ENCODE measurements at places on chromosomes 3 and 15.

- DNase-seq, result no peak
Observed at GRCh38 chr15:31225356-31225955, 101.2 kb upstream of the KLF13 start.

DNA sequence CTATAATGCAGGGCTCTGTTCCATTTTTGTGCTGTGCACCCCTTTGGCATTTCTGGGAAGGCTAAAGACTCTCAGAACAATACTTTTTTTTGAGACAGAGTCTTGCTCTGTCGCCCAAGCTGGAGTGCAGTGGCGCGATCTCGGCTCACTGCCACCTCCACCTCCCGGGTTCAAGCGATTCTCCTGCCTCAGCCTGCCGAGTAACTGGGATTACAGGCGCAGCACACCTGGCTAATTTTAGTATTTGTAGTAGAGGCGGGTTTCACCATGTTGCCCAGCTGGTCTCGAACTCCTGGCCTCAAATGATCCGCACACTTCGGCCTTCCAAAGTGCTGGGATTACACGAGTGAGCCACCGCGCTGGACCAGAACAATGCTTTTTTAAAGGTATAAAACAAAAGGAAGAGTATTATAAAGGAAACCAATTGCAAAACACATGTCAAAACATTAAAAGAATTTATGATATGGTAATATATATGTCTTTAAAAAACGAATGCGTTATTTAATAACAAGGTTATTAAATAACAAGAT is 999 bp downstream of the SQOR start:
- DNase-seq, result no peak

DNA sequence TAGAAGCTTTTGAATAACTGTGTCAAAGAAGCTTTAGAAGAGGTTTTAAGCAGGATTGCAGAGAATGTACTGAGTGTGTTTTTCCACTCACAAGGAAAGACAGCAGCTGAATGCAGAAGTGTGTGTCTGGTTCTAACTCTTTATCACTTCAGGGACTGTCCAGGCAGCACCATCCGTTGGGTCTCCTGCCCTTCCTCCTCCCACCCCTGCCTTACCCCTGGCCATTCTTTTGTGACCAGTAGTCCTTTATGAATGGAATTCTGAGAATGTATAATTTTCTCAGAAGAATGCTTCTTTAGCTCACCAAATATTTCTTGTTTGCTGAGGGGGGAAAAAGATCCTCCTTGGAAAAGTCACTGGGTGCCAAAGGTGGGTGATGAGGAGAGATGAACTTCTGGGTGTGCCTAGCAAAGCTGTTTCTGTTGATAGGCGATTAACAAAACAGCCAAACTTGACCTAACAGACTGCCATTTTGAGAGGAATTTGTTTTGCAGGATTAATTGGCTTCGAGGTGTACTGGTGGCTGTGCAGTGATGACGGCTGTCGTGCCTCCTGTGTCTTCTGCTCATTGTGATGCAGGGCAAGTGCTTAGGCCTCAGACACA is 70.9 kb downstream of the IGF1R start:
- no peak for DNase-seq

DNA sequence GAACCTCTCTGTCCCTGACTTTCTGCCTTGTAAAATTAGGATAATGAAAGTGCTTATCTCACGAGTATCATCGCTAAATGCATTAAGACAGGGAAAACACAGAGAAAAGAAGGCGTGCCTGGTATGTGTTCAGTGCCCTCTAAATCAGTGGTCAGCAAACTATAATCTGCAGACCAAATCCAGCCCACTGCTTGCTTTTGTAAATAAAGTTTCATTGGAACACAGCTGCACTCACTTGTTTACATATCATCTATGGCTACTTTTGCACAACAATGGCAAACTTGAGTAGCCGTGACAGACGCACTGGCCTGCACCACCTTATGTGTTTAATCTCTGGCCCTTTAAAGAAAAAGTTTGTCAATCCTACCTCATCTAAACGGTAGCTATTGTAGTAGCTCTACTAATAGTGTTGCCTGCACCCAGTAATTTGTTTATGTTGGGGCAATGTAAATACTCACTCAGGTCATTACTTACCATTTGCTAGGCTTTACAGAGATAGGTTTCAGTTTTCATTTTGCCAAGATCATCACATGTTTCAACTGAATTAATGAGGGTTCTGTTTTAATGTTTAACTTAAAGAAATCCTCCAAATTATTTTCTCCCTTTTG is 229.4 kb downstream of the FEZF2 start:
- no peak for DNase-seq

GRCh38 chr3:18655827-18656226 is 230.7 kb upstream of the SATB1 start:
- DNase-seq, result no peak

DNA sequence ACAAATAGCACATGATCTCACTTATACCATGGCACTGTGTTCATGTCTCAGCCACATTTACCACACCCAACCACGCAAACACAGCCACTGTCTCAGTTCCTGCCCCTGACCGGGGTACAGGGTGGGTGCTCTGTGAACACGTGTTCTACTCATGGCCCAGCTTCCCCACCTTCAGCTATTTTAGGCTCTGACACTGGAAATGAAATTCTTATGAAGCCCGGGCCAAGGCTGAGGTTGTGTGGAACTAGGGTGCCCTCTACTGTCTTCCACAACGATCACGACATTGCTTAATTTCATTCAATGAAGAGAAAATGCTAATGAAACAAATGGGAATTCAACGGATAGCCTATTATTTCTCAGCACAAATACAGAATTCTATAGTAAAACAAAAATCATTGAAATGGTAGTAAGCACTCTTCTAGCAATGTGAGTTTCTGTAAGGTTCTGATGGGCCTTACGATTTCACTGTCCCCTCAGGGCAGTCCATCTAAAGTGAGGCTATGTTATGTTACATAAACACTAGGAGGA is 2.1 kb upstream of the GABRA5 start:
- DNase-seq, result peak; percentile 50

- no peak for DNase-seq
Observed at GRCh38 chr3:177823701-177824189, 626.5 kb upstream of the TBL1XR1 start.

GRCh38 chr3:23071296-23071695 is 131.8 kb upstream of the UBE2E2 start:
- DNase-seq, result no peak

DNA sequence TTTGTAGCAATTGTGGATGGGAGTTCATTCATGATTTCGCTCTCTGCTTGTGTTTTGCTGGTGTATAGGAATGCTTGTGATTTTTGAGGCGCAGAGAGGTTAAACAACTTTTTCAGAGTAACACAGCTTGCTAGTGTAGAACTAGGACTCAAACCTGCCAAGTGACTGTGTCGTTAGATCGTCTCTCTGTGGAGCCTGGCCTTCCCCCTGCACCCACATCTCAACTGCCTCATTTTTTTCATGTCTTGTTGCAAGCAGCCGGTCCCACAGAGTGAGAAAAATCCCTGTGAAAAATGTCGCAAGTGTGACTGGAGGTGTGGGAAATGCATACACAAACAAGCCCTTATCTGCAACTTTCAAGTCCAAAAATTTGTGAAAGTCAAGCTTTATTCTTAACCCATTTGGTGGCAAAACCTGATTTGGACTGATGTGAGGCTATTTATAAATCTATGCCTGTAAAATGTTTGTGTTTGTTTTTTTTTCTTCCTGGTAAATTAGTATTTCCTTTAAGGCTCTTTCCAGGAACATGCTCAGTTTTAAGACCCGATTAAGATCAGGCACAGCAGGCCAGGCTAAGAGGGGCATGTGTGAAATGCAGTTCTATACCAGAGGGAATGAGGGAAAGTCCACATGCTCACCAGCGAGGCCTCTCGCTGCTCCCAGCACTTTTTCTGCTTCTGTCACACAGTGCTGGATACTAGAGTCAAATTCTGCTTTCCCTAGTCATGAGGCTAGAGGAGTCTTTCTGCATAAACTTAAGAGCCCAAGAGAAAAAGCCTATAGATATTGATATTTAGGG is 25.8 kb downstream of the ST6GAL1 start:
- no peak for DNase-seq

GRCh38 chr3:181454451-181455027 is 257.2 kb upstream of the SOX2 start:
- peak; percentile 83 for DNase-seq

- no peak for DNase-seq
Observed at GRCh38 chr3:100954199-100954935, 38.9 kb downstream of the ABI3BP start.

DNA sequence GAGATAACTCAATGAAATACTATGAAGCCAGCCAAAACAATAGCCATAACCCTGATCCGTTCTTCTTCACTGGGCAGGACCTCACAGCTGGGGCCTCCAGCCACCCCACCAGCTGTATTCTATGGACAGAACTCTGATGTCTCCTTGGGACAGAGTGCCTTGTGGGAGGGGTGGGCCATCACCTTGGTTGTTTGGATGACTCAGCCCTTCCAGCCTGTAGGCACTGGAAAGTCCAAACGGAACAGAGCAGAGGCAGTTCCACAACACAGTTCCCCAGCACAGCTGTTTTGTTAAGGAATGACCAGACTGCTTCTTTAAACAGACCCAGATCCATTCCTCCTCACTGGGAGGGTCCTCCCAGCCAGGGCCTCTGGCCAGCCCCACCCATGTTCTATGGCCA is 31.9 kb upstream of the ZBED2 start:
- DNase-seq, result no peak

GRCh38 chr3:71859123-71859519 is 74.2 kb upstream of the PROK2 start:
- DNase-seq, result peak; percentile 59

DNA sequence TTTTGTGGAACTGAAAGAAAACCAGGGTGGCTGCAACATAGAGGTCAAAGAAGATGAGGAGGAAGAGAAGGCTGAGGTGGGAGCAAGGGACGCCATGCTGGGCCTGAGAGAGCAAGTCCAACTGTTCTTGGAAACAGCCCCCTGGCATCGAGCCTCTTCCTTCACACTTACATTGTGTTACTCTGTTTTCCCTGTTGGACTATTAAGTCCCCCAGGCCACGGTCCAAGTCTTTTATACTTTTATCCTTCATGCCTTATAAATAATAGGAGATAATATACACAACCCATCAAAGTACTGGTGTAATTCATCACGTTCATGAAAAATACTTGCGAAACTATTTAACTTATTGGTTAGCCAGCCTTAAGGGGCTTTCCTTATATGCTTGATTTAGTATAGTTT is 79.3 kb downstream of the ATG7 start:
- no peak for DNase-seq

DNA sequence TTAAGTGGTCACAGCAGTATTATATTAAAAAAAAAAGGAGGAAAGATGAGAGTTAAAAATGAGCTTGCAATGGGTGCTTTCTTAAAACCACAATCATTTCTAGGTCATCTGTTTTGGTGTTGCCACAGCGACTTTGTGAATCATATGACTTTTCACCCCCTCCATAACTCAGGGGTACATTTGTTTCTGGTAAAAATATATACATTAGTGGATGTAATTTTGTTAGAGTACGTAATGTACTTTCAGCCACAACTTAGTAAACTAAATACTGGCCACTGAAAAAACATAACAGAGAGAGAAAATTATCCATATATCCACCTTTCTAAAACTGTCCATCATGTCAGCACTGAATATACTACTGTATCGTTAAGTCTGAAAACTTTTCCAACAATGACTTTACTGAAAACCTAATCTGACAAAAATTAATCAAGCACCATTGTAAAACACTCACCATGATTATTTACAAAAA is 3.4 kb downstream of the ANKRD28 start:
- no peak for DNase-seq

DNA sequence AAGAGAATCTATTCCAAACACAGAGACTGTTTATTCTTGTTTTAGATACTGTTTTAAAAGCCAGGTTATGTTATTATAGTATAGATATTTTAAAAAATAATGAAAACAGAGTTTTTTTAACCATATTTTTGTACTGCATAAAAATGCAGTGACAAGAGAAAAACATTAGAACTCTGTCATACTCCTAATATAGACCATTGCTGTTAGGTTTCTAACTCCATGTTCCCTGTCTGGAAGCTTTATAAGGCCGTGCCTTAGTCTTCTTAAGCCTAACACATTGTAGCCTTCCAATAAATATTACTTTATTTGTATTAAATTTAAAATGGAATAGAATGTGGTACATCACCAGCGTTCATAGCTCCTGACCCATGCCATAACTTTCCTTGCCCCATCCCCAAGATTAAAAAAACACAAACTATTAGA is 53.2 kb downstream of the MBNL1 start:
- DNase-seq, result no peak

DNA sequence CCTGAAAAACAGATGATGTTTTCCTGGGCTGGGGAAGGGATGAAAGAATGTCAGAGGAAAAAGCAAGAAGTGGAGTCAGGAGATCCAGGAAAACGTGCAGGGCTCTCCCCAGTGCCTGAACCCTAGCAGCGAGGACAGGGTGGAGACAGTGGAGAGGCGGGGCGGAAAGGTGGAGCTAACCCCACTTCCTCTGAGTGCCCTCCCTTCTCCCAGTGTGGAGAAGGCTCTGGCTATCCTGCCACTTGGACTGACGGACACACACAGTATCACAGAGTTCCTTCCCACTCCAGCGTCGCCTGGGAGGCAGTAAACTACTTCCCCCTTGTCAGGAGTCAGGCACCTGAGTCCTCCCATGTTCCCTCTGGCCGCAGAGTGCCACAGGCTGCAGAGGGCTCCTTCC is 125.3 kb upstream of the CHRNA7 start:
- DNase-seq, result no peak

Measured in midbrain (tissue), 1 donor.